ENCODE measurements at places on chromosomes 6 and 20. TPM values are rescaled to one million over a fixed set of nuclear protein-coding genes. Genes with fewer than 3 reads are reported as not detected.

CCDC170 gene
- total RNA-seq, result not detected

RSPO3 gene
- total RNA-seq, result 0.53 TPM

WFDC5 gene
- total RNA-seq, result not detected

ZSCAN26 gene
- total RNA-seq, result 2.6 TPM

DNA sequence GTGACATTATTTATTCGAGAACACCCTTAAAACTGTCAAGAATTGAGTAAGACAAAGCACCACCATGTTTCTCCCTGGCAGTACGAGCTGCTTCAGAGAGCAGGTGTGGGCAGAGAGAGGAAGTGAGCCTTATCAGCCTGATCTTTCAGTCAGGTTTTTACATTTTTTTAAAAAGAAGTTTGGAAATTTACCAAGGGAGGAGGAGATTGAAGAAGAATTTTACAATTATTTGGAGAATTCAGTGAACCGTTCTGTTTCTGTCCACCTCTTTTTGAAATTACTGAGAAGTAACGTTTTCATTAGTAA, 75.5 kb downstream of the ZDHHC14 start:
- no peak for DNase-seq
- no peaks in the 10 kb centered on the region for H3K36me3 ChIP-seq
- H3K27me3 ChIP-seq, result no peaks in the 10 kb centered on the region
- no peak overlapping the region for H3K4me3 ChIP-seq

DNA sequence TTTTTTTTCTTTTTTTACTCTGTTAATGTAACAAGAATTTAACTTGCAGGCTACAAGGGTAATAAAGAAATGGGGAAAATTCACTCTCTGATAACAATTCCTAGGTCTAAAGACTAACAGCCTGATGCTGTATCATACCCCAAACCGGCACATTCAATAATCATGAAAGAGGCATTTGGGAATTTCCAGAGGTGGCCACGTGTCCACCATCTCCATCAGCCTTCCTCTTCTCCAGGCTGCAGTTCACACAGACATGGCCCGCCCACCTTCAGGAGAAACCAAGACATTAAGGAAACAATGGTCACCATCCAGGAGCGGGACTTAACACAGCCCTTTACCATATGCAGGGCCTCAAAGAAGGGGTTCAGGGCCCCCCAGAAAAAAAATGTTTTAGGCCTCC, 44.8 kb downstream of the PDE10A start:
- H3K27me3 ChIP-seq, result no peaks in the 10 kb centered on the region
- H3K4me1 ChIP-seq, result no peaks in the 10 kb centered on the region
- no peak overlapping the region for H3K4me3 ChIP-seq
- no peak for DNase-seq
- no peak overlapping the region for H3K27ac ChIP-seq

- no peaks in the 10 kb centered on the region for H3K27me3 ChIP-seq
- no peak for DNase-seq
- H3K4me1 ChIP-seq, result no peaks in the 10 kb centered on the region
- no peak overlapping the region for H3K4me3 ChIP-seq
- H3K36me3 ChIP-seq, result no peaks in the 10 kb centered on the region
Measured at GRCh38 chr20:605237-605636, 4.9 kb downstream of the TCF15 start.

- H3K27me3 ChIP-seq, result no peaks in the 10 kb centered on the region
- no peak overlapping the region for H3K4me3 ChIP-seq
- no peaks in the 10 kb centered on the region for H3K36me3 ChIP-seq
Measured at GRCh38 chr6:168703990-168704389, 263.0 kb downstream of the SMOC2 start.

DNA sequence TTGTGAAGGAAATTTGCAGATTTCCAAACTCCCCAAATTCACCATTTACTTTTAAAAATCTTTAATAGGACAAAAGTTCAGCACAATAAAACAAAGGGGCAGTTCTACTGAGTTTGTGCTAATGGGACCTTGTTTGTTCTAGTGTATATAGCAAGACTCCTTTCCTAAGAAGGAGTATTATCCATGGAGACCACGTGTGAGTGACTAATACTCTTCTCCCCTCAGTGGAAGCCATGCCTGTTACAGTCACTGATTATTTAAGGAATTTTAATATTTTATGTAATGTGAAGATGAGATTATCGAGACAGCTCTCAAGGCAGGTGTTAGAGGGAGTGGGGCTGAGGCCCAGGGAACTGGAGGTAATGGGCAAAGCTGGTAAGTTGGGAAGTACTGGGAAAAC, 16.4 kb upstream of the QKI start:
- DNase-seq, result no peak
- no peaks in the 10 kb centered on the region for H3K27me3 ChIP-seq
- H3K36me3 ChIP-seq, result no peaks in the 10 kb centered on the region
- H3K27ac ChIP-seq, result no peak overlapping the region
- no peaks in the 10 kb centered on the region for H3K4me1 ChIP-seq

DNA sequence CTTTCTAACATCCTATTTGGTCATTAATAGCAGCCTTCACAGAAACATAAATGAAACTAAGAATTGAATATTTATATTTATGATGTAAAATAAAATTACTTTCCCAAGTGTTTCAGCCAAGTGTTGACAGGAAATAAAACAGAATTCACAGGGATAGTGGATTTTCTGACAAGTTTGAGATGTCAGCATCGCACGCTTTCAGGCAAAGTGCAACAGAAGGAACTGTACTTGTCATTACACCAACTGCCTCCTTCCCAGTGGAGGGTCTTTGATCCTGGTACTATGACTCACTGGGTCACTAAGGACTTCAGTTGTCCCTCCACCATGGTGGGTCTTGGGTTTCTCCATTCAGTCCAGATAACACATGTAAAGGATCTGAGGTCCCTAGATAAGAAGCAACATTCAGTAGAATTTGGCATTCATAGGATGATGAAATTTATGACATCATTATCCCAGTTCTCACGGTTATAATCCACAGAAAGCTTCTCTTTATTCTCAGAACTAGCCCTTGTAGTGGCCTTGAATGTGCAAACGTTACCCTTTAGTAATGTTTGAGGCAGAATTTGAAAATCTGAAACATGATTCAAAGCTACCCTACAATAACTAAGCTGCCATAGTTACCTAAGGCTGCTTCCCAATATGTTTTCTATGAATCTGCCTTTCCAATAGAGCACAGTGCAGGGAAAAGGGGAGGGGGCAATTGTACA, 3.8 kb upstream of the TNFAIP3 start:
- peak overlapping the region; percentile 20 for H3K27ac ChIP-seq
- no peak overlapping the region for H3K4me3 ChIP-seq
- H3K4me1 ChIP-seq, result peaks cover 5% of the 10 kb centered on the region
- no peaks in the 10 kb centered on the region for H3K36me3 ChIP-seq

- no peaks in the 10 kb centered on the region for H3K36me3 ChIP-seq
- no peaks in the 10 kb centered on the region for H3K27me3 ChIP-seq
- no peak for DNase-seq
- no peaks in the 10 kb centered on the region for H3K4me1 ChIP-seq
- no peak overlapping the region for H3K27ac ChIP-seq
Measured at GRCh38 chr20:8661229-8661952, 407.5 kb upstream of the PLCB4 start.

DNA sequence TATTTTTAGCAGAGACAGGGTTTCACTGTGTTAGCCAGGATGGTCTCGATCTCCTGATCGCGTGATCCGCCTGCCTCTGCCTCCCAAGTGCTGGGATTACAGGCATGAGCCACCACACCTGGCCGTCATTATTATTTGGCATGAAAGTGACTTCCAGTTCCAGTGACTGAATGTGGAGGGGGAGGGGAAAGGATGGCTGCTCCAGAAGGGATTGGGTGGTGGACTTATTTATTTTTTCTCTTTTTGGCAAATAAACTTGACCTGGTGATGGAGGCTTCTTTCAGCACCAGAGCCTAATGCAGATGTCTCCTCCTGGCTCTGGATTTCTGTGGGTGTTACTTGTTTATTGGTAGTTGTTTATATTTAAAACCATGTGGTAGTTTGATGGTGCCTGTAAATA, 16.9 kb upstream of the SLC22A23 start:
- no peaks in the 10 kb centered on the region for H3K27me3 ChIP-seq
- H3K36me3 ChIP-seq, result no peaks in the 10 kb centered on the region
- no peaks in the 10 kb centered on the region for H3K4me1 ChIP-seq
- DNase-seq, result peak; percentile 38
- no peak overlapping the region for H3K4me3 ChIP-seq
- H3K27ac ChIP-seq, result no peak overlapping the region

DNA sequence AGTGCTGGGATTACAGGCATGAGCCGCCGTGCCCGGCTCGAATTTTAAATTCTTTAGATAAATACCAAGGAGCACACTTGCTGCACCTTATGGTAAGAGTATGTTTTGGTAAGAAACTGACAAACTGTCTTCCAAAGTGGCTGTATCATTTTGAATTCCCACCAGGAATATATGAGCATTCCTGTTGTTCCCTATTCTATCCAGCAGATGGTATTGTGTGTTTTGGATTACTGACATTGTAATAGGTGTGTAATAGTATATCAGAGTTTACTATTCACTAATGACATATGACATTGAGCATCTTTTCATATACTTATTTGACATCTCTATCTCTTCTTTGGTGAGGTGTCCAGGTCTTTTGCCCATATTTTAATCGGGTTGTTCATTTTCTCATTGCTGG, 40.5 kb downstream of the TGM6 start:
- H3K27ac ChIP-seq, result no peak overlapping the region
- H3K36me3 ChIP-seq, result no peaks in the 10 kb centered on the region
- H3K4me3 ChIP-seq, result no peak overlapping the region
- H3K27me3 ChIP-seq, result no peaks in the 10 kb centered on the region

DNA sequence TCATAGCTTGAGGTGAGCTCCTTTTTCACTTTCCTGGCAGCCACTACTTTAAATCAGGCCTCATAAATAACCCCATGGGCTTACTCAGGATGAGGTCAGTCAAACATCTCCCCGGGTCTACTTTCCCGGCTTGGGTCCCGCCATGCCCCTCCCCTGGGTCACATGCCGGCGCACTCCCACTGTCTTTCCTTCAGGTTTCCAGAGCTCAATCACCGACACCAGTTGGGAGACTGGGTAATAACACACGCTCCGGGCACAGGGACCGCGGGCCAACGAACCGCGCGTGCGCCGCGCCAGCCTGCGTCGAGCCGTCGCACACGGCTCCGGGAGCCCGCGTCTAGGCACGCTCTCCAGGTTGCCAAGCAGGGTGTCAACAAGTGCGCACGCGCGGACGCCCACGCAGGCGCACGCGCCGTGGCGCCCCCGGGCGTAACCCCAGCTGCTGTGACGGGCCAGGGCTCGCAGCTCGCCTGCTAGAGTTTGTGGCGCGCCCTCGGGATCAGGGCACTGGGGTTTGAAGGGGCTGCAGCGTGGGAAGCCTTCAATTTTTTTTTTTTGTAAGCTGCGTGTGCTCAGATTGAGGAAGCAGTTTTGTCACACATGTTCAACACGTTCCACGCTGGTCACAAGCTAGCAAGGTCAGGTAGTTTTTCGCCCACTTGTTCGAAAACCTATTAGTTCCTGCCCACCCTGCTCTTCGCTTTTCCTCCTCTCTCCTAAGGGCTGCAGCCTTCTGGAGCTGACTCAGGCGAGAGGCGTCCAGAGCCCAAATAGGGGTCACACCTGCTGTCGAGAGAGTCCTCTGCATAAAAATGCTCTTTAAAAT, 31.8 kb downstream of the TFAP2B start:
- no peak for DNase-seq
- H3K27me3 ChIP-seq, result peaks cover 6% of the 10 kb centered on the region
- H3K27ac ChIP-seq, result no peak overlapping the region
- H3K4me3 ChIP-seq, result no peak overlapping the region
- H3K4me1 ChIP-seq, result no peaks in the 10 kb centered on the region
- no peaks in the 10 kb centered on the region for H3K36me3 ChIP-seq

GRCh38 chr6:62746968-62747367, 460.9 kb upstream of the KHDRBS2 start:
- no peak overlapping the region for H3K4me3 ChIP-seq
- H3K4me1 ChIP-seq, result no peaks in the 10 kb centered on the region
- H3K36me3 ChIP-seq, result no peaks in the 10 kb centered on the region
- no peak overlapping the region for H3K27ac ChIP-seq
- H3K27me3 ChIP-seq, result no peaks in the 10 kb centered on the region

- DNase-seq, result no peak
- no peak overlapping the region for H3K27ac ChIP-seq
- H3K27me3 ChIP-seq, result no peaks in the 10 kb centered on the region
- no peaks in the 10 kb centered on the region for H3K36me3 ChIP-seq
- H3K4me3 ChIP-seq, result no peak overlapping the region
- no peaks in the 10 kb centered on the region for H3K4me1 ChIP-seq
Measured at GRCh38 chr6:170522565-170523183, 30.4 kb downstream of the PSMB1 start.

DNA sequence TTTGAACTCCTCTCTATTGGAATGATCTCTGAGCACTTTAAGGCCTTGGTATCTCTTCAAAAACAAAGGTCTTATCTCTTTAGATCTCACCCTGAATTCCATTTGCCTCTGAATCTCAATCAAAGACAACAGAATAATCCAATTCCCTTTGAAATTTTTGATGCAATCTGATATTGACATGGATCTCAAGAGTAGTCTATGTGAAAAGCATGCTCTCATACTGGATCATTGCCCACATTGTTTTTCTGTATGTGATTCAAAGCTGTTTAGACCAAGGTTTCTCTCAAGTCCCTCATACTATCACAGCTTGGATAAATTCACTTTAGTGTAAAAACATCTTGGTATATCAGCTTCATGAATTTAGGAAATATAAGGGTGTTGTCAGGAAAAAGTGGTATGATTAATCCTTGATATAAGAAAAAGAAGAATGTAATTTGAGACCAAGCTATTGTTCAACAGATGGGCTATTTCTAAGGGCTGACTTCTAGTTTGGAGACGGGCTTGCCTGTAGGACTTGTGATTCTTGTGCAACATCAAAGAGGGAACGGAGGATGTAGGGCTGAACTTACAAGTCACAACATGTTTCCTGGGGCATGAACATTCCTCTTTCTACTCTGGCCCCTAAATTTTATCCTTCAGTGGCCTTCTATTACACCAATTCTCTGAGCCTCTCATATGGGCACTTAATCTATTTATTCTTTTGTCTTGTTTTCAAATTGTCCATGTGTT, 77.9 kb upstream of the CITED2 start:
- H3K27me3 ChIP-seq, result no peaks in the 10 kb centered on the region
- no peaks in the 10 kb centered on the region for H3K4me1 ChIP-seq
- no peak overlapping the region for H3K27ac ChIP-seq
- H3K4me3 ChIP-seq, result no peak overlapping the region

- no peaks in the 10 kb centered on the region for H3K27me3 ChIP-seq
- no peak overlapping the region for H3K27ac ChIP-seq
- no peak overlapping the region for H3K4me3 ChIP-seq
- H3K4me1 ChIP-seq, result no peaks in the 10 kb centered on the region
- DNase-seq, result no peak
Measured at GRCh38 chr6:165497472-165497871, 165.6 kb downstream of the PDE10A start.

DNA sequence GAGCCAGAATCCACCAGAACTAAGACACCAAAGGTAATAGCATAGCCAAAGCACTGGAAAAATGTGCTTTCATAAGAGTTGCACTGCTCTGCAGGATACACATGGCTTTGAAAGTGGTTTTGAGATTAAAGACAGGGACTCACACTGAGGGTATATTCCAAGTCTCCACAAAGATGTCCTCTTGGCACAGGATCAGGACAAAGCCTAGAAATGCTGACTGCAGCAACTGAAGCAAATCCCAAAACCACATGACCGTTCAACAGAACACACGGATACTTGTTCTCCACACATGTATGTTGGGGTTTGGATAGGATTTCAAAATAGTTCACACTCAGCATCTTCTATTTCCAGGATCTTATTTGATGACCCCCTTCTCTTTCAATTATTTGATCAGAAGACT, 364.3 kb upstream of the HSF2 start:
- no peak for DNase-seq
